NCI-H1105 treated with DMSO at 0.1 percent for 48 hours (cell line): ENCODE measurements at places on chromosomes 7 and 10.
A peak's percentile ranks its signal among the peaks of the same experiment; 100 is the strongest.

- no peak for DNase-seq
Observed at GRCh38 chr10:49611166-49611815, 1.2 kb downstream of the SLC18A3 start.

GRCh38 chr10:73857446-73857845, 16.9 kb downstream of the CAMK2G start:
- no peak for DNase-seq

GRCh38 chr7:122316467-122317388, 12.2 kb upstream of the FEZF1 start:
- DNase-seq: no peak

DNA sequence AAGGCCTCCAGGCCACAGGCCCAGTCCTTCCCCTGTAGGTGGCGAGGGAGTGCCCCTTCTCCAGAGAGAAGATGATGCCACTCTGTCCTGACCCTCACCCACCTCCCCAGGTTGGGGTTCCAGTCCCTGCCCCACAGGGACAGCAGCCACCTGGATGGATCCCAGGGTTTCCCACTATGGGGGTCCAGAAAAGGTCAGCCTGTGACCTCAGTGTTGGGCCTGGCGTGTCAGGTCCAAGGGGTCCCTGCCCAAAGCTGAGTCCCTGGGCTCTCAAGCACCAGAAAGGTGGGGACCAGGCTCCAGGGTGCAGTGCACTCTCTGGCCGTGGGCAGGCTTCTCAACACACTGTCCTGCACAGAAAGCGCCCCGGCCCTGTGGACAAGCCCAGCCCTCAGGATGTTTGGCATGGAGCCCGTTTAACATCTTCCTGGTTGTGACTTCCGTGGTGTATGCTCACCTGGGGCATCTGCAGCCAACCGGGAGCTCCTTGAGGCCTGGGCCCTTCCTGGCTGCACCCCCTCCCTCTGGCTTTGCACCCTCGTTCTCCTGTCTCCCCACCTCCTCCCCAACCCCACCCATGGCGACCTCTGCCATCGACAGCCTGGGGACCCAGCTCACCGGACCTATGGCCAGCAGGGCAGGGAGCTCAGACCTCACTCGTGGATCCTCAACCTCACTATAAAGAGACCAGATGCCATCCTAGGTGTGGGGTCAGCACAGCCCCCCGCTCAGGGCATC, 58.3 kb upstream of the PPP2R2D start:
- no peak for DNase-seq

DNA sequence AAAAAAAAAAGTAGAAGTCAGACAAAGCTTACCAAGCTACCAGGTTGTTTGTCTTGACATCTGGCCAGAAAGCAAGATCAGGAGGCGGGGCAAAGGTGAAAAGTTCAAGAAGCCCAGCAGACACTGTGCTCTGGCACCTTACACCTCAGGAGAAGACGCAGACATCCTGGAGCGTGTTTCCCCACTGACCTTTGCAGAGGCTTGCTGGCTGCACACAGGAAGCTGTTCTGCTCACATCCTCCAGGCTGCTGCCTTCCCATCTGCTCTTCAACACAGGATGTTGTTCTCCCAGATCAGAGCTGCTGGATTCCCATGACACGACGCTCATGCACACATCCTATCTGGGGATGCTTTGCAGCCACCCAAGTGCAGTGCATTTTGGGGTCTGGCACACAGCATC, 174.4 kb upstream of the KIAA1217 start:
- no peak for DNase-seq

DNA sequence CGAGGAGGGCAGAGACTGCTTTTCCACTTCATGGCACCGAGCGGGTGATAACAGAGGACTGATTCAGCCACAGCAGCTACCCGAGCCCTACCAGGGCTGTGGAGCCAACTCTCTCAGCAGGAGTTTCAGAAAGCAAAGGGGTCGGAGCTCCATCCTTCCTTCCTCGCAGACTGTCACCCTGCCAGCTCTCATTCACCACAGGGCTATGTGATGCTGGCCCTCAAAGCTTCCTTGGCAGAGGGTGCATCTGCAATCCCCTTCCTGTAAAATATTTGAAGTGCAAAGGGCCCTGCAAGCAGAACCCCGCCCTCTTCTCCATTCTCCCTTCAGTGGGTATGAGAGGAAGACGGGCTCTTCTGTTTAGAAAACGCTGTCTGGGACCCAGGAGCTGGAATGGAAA, 105.3 kb upstream of the LYZL2 start:
- no peak for DNase-seq

DNA sequence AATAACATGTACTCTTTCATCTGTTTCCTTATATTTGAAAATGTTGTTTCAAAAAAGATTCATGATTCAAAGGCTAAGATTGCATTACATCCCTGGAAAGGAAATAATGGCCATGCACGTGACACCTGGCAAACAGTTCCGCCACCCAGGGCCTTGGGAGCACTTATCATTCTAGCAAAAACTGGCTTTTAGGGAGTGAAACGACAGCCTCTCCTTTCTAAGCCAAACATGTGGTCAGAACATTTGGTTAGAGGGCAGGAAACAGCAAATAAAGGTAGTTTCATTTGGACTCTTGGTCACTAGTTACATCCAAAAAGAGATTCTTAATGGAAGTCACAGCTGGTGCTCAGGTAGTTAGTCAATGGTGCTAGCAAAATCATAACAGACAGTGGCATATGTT, 83.5 kb downstream of the FAS start:
- DNase-seq: no peak

GRCh38 chr10:131621784-131622624, 278.8 kb upstream of the PPP2R2D start:
- no peak for DNase-seq

- DNase-seq: no peak
Observed at GRCh38 chr7:70472601-70473237, 659.2 kb upstream of the GALNT17 start.

DNA sequence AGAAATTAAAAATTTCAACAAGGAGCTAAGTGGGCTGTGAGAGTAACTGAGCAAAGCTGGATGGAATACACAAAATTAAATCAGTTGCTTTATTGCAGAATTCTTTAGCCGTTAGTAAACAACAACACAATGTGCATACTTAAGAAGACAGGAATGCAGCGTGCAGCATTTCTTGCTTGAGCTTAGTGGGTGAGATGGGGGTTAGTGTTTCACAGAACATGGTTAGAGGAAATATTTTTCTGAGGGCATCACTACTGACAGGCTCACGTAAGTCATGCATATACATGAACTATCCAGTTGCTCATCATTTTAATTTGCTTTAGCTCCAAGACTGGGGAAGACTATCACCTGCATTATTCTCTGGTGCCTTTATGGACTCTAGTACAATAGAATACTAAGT, 80.8 kb downstream of the CD36 start:
- no peak for DNase-seq

DNA sequence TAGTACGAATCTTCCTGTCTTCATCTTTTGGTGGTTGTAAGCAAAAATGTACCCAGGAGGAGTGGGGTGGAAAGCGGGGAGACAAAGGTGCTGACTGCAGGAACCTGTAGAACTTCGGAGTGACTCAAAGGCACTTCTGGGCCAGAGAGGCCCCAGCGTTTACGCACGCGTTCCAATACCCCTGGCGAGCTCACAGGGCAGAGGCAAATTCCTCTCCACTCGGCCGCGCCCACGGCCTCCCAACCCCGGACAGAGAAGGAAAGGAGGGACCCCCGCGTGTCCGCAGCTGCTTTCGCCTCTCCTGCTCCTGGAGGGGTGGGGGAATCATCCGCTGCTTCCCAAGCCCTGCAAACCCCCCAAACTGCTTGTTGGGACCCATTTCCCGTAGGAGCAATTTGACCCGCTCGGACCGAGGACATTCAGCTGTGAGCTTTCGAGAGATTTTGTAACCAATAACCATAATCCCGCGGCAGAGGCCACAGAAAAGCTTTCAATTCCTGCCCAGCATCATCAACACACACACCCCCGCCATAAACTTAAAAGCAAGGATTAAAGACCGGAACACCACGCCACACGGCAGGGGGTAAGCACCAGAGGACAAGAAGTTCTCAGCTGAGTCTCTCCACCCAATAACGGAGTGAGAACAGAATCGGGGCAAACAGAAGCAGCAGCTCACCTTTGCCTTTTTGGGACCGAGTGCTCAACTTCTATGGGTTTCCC, 2.3 kb downstream of the IGF2BP3 start:
- peak; percentile 37 for DNase-seq

DNA sequence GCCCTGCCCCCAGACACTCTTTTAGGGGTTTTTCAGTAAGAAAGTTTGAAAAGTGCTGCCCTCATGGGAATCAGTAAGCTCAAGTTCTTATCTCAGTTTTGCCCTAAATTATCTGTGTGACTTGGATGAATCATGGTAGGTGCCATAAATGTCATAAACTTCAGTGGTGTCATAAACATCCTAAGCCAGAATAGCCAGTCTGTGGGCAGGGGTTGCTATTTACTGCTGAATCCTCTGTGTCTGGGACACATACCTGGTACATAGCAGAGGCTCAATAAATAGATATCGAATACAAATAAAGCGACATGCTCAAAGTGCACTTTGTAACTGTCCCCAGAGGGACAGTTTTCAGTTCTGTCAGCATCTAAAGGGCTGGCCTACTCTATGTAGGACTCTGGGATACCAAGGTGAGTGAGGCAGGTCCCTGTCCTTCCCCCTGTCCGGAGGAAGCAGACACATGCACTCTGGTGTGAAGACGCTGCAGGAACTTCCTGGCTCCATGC, 502.1 kb downstream of the RPS24 start:
- no peak for DNase-seq

GRCh38 chr7:112745635-112746034, 44.6 kb downstream of the TMEM168 start:
- DNase-seq: no peak

DNA sequence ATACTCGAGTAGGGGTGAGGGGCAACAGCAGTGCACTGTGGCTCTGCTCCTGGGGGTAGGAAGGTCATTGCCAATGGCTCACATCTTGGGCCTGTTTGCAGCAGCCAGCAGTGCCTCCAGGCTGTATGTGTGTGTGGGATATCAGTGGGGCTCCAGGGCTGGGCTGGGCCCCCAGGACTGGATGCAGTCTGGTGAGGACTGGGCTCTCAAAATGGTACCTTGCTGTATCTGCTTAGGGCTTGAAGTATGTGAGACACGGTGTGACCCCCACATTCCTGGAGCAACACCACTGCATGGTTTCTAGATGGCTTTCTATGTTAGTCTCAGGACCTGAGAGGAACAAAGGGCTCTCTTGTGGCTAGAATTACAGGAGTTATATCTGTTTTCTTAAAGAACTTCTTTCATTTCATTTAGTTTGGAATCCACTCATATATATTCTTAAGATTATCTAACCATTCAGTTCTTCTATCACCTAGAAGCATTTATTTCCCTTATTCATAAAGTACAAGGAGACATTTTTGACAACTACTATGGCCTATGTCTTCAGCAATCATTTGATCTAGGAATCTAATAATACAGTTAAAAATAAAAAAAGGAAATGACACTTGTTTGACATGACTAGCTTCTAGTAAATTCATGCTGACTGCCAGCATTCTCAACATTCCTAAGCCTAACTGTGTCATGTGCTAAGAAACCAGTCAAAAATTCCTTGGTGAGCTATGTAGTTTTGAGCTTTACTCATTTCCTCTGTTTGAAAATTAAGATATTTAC, 443.2 kb upstream of the SEMA3A start:
- no peak for DNase-seq

DNA sequence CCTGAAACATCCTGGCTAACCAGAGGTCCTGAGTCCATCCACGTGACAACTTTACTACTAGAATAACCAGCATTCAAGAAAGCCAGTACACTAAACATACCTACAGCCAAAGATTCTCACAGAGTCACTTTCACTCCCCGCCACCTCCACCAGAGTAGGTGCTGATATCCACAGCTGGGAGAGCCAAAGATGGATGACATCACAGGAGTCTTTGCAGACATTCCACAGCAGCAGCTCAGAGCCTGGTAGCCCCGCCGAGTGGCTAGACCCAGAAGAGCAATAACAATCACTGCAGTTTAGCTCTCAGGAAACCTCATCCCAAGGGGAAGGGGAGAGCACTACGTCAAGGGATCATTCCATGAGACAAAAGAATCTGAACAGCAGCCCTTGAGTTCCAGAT, 13.5 kb upstream of the ADAM22 start:
- no peak for DNase-seq

DNA sequence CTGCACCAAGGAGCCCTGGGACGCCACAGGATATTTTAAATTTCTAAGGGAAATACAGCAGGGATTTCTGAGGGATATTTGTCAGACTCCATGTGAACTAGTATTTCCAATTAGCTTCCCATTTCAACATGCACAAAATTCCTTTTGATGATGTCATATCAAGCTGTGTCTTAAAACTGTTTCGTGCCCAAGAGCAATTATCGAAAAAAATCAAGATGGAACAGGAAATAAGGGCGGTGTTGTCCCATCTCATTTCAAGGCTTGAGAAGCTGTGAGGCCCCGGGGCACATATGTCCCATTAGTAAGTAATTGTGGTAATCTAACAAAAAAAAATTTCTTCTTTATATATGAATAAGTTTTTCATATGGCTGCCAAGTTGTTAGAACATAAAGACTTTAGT, 47.4 kb downstream of the PPP1R17 start:
- DNase-seq: no peak

DNA sequence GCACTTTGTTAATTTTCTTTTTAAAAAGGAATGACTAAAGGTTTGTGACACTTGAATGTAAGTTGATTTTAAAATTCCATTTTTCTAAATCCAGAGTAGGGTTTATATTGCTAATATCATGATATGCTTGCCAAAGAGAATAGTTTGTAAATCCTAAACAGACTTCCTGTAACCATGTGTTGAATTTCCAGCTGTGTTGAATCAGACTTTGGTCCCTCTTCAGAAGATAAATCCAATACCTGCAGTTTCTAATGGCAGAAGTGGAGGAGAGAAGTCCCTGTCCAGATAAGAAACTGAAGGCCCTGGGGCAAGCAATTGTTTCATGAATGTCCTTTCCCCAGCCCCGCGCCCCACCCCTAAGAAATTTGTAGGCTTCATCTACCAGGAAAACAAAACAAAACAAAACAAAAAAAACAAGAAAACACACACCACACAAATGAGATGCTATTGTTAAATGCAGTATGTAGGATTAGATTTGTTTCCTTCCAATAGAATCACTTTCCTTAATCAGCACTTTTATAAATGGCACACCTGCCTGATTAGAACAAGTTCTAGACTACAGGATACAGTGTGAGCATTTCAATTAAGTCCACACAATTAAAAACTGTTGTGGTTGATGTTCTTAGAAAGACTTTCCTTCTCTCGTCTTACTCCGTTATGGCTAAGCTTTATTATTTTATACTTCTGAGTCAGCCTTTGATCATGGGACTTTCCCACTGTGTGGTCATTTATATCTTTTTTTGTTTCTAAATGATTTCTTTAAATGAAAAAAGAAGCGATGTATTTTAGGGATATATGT, 122.8 kb downstream of the KAT6B start:
- DNase-seq: no peak

GRCh38 chr7:142454862-142455261, 197.0 kb upstream of the PRSS58 start:
- DNase-seq: no peak

DNA sequence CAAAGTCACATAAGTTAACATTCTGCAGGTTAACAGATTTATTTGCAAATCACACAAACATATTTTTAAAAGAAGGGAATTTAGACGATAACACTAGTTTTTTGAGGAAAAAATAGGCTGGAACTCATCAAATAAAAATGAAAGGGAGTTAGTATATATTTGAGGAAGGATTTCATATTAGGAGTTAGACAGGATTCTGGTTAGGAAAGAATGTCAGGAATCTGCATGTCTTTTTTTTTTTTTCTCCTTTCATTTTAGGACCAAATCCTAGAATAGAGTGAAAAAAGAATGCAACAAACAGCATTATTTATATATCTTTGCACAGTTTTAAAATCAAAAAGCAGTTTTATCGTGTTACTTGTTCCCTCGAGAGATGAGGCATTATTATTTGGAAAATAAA, 8.9 kb upstream of the TRDMT1 start:
- no peak for DNase-seq
